ENCODE measurements at places on chromosomes 2 and 18.

GRCh38 chr18:63183952-63184770 is 135.4 kb downstream of the BCL2 start:
- no peak for DNase-seq

- no peak for DNase-seq
These were observed 47.5 kb downstream of the ZFP36L2 start for GRCh38 chr2:43178602-43179542.

- no peak for DNase-seq
These were observed 241.9 kb upstream of the SLC14A2 start for GRCh38 chr18:45373286-45373880.

GRCh38 chr18:44693030-44693784 is 12.5 kb downstream of the SETBP1 start:
- DNase-seq, result no peak

DNA sequence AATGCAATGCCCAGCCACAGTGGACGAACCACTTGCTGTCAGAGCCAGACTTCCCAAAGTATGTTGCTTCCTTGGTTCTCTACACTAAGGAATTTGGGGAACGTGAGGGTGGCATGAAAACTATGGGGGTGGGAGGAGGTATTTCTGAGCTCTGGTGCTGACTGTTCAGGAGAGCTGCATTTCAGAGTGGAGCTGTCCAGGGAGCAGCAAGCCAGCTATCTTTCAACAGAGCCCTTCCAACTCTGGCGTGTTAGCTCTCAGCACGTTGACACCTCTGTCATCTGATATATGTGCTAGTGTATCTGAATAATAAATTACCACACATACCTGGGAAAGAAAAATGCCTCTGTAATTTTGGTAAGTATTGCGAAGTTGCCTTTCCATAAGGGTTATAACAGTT is 66.1 kb downstream of the SAP130 start:
- no peak for DNase-seq

DNA sequence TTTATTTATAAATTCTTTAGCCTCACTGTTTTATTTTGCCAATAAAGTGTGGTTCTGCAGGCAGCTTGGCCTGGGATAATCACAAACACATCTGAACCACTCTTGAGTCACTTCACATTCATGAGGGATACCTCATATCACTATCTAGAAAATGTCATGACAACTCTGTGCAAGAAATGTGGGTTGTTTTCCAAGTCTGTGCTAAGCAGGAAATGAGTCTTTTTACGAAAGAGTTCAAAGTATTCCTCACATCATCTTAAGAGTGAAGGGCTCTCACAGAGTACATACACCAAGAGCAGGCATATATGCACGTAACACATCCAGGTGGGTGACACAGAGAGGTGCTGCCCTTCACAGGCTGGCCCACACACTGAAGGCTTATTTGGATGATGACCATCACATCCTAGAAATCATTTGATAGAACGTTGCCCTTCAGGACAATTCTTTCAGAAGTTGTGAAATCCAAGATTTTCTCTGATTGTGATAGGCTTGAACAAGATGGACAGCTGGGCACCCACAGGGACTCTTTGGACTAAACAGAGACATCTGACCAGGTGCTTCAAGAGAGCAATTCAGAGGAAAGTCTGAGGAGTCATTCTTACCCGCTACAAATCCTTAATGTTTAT is 811.1 kb upstream of the LRATD1 start:
- no peak for DNase-seq

- no peak for DNase-seq
These were observed 136.6 kb downstream of the ZAP70 start for GRCh38 chr2:97849881-97850528.

DNA sequence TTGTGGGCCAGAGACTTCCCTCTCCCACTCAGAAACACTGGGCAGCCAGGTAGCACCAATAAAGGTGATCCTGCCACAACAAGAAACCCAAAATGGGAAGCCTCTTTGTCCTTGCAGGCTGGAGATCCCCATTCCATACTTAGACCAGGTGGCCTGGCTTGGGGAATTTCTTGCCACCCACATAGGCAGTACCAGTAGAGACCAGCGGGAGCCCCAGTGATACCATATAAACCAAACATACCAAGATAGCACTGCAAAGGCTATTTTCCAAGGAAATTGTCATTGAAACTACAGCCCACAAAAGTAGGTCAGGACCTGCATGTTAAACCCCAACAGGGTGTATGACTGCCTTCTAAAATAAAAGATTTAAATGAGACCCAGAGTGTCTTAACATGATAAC is 171.6 kb downstream of the DIS3L2 start:
- no peak for DNase-seq

- no peak for DNase-seq
These were observed 14.3 kb upstream of the MAP3K2 start for GRCh38 chr2:127401757-127402695.

- no peak for DNase-seq
These were observed 59.4 kb upstream of the MSTN start for GRCh38 chr2:190121971-190122370.

DNA sequence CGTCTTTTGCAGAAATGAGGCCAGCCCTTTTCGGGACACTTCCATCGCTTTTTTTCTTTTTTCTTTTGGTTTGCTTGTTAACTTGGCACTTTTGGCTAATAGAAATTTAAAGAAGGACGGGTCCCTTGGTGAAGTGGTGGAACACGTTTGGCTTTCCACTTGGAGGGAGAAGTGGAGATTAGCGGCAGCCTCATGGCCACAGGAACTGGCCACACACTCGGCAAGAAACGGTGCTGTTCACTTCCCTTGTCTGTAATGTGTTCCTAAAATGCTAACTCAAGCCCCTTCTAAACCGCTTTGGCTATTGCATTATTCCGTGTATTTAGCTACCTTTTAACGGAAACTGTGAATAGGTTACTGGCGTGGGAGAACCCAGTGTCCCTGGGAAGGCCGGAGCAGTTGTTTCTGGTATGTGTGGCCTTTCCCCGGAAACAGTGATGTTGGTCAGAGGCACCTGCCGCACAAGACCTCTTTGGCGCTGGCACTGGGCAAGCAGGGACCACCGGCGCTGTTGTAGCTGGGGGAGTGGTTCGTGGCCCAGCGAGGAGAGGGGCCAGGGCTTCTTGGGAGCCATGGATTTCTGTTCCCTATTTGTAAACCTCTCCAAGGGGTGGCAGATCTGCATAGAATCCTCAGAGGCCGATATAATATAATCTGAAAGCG is 981 bp downstream of the RAMP1 start:
- DNase-seq, result no peak

- DNase-seq, result no peak
These were observed 249.9 kb upstream of the SP5 start for GRCh38 chr2:170465241-170465640.

DNA sequence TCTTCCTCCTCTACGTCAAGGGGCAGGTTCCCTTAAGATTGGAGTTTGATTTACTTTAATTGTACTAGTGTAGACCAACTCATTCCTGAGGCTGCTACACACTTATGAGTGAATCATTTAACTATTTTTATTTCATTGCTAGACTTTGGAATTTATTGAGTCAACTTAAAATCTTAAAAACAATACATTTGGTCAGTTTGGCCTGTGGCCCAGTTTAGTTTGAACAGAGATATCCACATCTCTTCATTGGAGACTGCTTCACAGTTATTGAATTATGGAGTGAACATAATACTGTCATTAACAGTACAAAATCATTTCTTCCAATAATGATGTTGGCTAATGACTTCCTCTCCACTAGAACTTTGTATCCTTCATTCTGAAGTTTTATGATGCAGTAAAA is 34.5 kb upstream of the STPG4 start:
- no peak for DNase-seq

GRCh38 chr18:7607540-7608173 is 40.5 kb downstream of the PTPRM start:
- DNase-seq, result no peak

DNA sequence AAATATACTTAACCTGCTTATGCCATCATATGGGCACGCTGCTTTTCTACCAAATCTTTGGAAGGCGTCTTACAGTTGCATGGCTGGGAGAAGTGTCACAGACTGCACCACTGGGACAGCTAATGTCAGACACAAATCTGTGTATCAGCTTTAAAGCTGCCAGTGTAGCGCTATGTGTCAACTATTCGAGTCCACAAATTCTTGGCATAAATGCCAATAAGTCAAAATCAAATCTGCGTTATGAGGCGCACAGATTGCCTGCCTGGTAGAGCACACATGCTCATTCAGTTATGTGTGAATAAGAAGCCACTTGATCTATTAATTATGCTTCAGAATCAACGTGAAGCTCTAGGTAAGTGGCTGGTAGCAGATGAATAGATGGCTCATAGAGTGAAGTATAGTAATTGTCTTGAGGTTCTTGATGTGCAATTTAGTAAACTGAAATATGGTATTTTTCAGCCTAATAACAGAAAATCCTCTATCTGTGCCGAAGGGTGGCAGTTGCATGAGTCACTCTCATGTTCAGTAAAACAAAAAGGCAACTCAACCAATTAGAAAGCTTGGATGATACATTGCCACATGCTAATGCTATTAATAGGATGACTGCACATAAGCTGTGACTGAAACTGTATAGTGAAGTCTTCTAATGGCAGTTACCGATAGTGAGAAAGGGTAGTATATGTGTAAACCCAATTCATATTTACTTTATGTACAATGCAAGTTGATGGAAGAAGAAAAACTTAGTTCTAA is 52.0 kb downstream of the DCC start:
- DNase-seq, result no peak

DNA sequence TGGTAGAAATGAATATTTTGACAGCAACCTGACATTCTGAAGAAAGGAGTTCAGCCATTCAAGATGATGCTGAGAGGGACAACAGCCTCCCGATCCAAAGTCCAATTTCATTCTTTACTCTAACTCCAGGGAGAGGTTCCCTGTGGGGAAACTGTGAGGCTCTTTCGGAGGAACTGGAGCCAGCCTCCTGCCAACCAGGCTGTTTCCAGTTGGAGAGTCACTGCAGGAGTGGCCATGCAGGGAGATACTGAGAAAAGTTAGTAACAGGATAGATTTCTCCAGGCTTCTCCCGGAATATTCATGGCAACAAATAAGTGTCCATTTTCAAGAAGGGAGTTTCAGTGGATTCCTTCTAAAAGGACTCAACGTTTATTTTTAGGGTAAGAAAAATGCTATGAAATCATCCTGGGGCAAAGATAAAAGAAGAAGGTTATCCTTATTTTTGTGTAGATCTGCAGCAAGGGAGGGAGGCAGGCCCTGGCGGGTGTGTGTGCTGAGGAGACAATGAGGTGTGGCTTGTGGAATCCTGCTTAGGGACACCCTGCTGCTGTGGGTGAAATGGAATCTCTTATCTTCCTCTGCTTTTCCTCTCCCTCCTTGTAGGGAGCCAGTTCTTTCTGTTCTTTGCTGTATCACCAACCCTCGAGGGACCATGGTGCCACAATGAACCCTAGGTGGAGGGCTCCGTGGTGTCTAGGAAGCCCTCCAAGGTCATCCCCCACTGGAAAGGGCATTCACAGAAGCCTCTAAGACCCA is 18.1 kb downstream of the KLHL14 start:
- DNase-seq, result no peak

- no peak for DNase-seq
These were observed 1379.1 kb upstream of the CDH2 start for GRCh38 chr18:29556070-29556469.

DNA sequence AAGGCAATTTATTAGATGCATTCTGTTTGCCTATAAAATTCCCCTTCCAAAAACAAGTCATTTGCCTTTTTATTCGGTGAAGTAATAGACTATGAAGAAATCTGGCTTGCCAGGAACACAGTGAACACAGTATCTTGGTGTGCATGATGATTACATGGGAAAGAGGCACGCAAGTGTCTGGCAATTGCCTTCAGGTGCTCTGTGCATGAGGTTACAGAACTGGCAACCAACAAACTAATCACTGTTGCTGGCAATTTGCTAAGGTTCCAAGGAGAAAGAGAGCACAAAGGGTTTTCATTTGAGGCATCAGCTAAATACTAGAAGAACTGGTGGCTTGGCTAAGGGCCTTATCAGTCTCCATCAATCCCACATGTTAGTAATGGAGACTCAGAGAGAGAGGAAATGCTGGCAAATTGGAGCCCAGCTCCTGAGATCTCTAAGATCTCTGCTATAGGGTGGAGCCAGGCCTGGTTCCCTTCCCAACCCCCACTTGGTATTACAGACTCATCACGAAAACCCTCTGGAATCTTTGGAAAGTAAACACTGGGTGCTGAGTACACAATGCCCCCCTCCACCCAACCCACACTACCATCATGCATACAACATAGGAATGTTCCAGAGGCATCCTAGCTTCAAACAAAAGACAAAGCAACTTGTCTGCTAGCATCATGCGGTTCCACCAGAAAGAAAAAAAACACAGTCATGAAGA is 10.4 kb downstream of the RNF152 start:
- no peak for DNase-seq

DNA sequence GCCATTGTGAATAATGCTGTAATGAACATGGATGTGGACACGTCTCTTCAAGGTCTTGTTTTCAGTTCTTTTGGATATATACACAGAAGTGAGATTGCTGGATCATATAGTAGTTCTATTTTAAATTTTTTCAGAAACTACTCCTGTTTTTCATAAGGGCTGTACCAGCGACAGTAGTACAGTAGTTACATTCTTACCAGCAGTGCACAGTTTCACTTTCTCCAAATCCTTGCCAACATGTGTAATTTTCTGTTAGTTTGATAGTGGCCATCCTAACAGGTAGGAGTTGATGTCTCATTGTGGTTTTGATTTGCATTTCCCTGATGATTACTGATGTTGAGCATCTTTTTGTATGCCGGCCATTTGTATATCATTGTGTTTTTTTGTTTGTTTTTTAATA is 81.7 kb downstream of the EPC2 start:
- DNase-seq, result no peak

DNA sequence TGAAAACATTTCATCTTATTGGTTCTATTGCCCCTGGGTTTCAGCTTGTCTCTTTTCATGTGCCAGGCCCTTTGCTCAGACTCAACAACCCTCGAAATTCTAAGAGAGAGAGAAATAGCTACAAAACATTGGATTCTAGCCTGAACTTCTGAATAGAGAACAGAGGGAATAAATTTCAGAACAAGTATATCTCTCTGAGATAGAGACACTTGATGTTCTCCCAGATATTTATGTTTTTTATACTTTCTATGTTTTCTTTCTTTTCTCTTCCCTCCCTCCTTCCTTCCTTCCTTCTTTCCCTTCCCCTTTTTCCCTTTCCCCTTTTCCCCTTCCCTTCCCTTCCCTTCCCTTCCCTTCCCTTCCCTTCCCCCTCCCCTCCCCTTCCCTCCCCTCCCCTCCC is 279.5 kb upstream of the SPRED2 start:
- no peak for DNase-seq

- no peak for DNase-seq
These were observed 212.9 kb downstream of the CYP26B1 start for GRCh38 chr2:71934595-71935261.

GRCh38 chr18:48945953-48946217 is 4.9 kb downstream of the SMAD7 start:
- DNase-seq, result no peak

- no peak for DNase-seq
These were observed 98.6 kb downstream of the HDAC4 start for GRCh38 chr2:239302083-239302807.

- no peak for DNase-seq
These were observed 756 bp downstream of the ADCYAP1 start for GRCh38 chr18:905307-905947.
